Activated CD8-positive, alpha-beta memory T cell treated with anti-CD3 and anti-CD28 coated beads, Interleukin-2, amount 50 U/mL, for 4 hours (primary cell): ENCODE measurements at places on chromosomes 5 and 9.

GRCh38 chr9:2317591-2317990, 302.4 kb downstream of the SMARCA2 start:
- DNase-seq, result no peak

DNA sequence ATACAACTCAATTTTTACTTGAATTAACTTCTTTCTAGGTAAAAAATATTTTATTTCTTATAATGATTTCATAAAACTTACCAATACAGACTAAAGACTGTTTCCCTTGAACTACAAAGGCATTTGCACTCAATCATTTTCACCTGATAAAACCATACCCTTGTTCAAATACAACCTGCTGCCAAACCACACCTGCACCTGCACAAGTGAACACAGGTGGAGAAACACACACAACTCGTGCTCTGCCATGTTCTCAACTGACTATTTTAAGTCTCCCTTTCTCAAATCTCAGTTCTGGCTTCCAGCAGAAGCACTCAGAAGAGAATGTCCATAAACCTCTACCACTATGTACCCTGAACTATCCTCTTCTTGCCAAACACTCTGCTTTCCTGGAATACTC, 1892.1 kb downstream of the MAT2B start:
- no peak for DNase-seq

DNA sequence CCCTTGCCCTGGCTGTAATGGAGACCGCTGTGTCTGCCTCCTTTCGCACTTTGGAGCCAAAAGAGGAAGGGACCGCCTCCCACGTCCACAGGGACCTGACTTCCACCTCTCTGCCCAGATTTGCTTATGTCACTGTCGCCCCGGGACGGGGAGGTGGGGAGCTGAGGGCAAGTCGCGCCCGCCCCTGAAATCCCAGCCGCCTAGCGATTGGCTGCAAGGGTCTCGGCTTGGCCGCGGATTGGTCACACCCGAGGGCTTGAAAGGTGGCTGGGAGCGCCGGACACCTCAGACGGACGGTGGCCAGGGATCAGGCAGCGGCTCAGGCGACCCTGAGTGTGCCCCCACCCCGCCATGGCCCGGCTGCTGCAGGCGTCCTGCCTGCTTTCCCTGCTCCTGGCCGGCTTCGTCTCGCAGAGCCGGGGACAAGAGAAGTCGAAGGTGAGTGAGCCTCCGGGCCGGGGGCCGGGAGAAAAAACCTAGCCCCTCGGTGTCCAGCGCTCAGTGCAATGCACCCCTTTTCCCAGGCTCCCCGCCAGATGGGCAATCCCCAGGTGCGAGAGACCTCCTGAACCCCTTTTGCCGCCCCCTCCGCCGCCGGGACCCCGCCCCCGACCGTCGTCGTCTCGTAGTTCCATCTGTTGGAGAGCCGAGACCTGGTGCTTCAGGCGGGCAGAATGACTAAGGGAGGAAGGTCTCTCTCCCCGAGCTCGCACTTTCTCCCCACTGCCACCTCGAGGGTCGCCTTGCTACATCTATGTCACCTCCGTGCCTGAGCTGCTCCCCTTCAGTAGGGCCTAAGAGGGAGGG, at the start of gene GPX3:
Gene GPX3, plus strand, starts transcription at position 288 of the 807 bp plus-strand sequence. Its CDS starts 64 bp downstream, at position 352.
- DNase-seq, result peak; percentile 40

DNA sequence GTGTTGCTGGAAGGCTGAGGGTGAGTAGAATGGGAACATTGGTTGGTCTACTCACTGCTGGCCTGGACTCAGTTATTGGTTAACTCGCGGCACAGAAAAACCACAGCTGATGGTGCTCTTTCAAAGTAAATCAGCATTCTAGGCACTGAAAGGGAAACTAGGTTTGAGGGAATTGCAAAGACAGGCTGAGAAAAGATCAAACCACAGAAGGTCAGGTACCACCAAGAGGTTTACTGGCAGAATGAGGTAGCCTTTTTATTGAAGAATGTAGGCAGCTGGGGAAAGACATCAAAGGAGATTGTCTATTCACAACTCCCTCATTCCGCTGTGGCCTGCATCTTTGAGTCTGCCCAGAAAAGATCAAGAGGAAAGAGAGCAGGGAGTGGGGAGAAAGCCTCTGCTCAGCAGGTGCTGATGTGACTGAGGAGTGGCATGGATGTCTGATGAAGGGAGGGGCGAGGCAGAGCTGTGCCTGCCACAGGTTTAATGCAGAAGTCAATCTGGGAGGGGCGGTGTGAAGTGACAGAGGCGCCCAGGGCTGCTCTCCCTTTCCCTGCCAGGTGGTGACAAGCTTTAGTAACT, 255.5 kb downstream of the MAN2A1 start:
- no peak for DNase-seq

DNA sequence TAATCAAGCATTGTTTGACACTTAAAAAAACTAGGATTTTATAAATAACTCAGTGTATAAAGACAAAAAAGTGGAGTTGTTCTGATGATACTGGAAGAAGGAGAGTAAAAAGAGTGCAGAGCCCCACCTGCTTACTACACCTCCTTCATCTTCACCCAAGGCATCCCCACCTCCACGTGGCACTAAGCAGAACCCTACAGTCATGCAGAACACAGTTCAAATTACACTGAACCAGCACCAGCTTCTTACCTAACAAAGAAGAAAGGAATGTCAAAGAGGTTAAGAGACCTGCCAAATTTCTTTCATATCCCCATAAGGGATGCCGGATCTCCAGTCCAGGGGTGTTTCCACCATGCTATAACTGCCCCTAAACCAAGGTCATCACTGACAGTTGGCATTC, 55.5 kb downstream of the PDE4D start:
- no peak for DNase-seq

DNA sequence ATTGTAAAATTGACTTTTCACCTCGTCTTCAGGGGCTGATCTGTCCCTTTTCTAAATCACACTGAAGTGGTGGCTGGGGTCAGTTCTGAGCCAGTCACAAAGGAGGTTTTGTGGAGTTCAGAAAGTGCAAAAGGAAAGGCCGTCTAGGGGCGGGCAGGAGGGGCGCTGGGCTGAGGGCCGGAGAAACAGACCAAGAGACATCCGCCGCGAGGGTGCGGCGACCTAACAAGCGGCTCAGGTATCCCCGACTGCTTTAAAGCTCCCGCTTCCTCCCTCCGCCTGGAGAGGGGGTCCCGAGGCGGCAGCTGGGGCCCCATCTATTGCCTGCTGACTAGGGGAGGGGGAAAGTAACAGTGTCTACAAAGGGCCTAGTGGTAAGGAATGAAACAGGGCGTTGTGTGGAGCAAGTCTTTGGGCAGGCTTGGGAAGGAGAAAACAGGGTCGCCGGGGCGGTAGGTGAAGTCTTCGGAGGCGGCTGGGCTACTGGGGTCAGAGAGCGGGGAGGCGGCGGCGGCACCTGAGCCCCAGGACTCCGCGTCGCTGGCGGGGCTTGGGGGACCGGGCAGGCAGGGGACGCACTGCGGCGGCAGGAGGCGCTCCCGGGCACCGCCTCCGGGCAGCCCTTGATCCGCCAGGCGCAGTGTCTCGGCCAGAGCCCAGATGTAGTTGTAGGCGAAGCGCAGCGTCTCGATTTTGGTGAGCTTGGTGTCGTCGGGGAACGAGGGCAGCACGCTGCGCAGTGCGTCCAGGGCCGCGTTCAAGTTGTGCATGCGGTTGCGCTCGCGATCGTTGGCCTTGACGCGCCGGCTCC, 950 bp downstream of the NEUROG1 start:
- no peak for DNase-seq

GRCh38 chr9:121956808-121957207, 136.3 kb downstream of the TTLL11 start:
- no peak for DNase-seq

DNA sequence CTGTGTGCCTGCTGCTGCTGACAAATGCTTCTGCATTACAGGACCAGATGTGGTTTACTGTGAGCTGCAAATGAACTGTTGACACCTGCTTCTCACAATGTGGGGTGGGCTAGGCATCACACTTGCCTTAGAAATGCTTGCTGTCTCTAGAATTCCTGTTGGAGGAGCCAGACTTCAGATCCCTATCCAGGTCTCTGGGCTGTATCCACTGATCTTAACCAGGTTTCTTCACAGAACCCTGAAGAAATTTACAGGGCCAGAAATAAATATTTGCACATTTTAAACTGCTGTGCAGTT, 255.4 kb downstream of the FAM114A2 start:
- no peak for DNase-seq

DNA sequence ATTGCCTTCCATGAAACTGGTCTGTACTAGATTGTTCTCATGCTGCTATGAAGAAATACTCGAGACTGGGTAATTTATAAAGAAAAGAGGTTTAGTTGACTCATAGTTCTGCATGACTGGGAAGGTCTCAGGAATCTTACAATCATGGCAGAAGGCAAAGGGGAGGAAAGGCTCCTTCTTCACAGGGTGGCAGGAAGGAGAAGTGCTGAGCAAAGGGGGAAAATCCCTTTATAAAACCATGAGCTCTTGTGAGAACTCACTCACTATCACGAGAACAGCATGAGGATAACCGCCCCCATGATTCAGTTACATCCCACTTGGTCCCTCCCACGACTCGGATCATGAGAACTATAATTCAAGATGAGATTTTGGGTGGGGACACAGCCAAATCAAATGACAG, 163.2 kb downstream of the RFK start:
- DNase-seq, result no peak

GRCh38 chr5:109566361-109566760, 123.4 kb upstream of the MAN2A1 start:
- DNase-seq, result no peak

DNA sequence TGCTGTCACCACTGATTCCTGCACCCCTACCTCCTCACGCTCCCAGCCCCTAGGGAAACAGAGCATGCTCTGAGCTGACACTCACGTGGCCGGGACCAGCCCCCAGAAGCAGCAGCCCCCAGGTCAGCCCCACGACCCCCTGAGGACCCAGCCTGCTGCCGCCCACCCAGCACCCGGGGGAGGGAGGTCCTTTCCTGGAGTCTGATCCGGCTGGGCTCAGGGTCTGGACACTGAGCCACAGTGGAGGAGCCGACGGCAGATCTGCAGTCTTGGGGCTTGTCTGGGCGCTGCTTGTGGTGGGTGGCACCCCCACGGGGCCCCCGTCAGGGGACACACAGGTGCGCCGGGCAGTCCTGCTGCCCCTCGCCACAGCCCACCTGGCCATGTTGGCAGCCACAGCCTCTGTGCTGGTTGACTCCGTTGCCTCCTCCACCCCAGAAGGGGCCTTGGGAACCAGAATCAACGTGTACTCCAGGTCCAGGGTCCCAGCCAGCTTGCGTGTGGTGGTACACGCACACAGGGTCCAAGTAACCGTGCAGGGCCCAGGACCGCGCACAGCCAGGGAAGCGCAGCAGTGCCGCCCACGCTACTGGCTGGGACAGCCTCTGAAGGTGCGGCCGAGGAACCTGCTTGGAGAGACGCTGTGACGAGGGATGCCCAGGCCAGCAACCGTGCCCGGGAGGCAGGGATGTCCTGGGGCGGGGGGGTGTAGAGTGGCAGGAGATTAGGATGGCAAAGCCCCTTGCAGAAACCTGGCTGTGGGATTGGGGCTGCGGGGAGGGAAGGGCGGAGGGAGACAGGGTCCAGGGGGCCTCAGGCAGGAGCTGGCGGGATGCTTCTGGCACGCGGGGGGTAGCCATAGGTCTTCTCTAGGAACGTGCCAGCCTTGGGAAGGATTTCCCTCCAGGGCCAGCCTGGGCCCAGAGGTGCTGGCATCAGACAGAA, 3.5 kb downstream of the DNLZ start:
- no peak for DNase-seq

DNA sequence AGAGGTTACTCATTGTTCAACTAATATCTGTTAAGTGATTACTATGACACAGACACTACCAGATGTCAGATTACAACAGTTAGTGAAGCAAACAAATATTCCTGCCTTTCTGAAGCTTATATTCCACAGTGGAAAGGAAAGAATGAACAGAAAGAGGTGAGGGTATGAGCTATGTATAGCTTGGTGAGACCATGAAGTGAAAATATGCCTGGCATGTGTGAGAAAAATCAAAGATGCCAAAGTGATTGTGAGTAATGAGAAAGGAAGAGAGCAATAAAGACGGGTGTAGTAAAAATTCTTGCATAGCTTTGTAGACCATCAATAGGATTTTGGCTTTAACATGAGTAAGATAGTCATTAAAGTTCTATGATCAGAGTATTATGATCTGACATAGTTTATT, 734.5 kb upstream of the NUDT12 start:
- no peak for DNase-seq

- peak; percentile 17 for DNase-seq
Observed at GRCh38 chr5:168114444-168115017, 176.9 kb upstream of the WWC1 start.

- no peak for DNase-seq
Observed at GRCh38 chr9:18063856-18064390, 410.0 kb upstream of the ADAMTSL1 start.

- no peak for DNase-seq
Observed at GRCh38 chr9:20303996-20304395, 318.3 kb downstream of the MLLT3 start.

- DNase-seq, result no peak
Observed at GRCh38 chr9:13786131-13786530, 506.6 kb upstream of the MPDZ start.

DNA sequence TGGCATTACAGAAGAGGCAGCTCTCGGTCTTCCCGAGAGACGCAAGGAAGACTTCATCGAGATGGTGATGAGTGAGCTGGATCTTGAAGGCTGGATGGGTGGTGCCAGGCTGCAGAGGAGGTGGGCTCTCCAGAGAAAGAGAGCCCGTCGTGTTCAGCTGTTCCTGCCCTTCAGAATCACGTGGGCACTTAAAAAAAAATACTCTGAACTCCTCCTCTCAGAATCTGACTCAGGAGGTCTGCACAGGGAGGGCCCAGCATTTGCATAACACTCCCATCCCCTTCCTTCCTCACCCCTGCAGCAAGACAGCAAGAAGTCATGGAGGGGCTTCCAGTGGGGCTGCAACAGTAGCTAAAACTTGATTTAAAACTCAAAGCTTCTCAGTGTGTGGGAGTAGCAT, 203.0 kb downstream of the ATPSCKMT start:
- DNase-seq, result no peak

DNA sequence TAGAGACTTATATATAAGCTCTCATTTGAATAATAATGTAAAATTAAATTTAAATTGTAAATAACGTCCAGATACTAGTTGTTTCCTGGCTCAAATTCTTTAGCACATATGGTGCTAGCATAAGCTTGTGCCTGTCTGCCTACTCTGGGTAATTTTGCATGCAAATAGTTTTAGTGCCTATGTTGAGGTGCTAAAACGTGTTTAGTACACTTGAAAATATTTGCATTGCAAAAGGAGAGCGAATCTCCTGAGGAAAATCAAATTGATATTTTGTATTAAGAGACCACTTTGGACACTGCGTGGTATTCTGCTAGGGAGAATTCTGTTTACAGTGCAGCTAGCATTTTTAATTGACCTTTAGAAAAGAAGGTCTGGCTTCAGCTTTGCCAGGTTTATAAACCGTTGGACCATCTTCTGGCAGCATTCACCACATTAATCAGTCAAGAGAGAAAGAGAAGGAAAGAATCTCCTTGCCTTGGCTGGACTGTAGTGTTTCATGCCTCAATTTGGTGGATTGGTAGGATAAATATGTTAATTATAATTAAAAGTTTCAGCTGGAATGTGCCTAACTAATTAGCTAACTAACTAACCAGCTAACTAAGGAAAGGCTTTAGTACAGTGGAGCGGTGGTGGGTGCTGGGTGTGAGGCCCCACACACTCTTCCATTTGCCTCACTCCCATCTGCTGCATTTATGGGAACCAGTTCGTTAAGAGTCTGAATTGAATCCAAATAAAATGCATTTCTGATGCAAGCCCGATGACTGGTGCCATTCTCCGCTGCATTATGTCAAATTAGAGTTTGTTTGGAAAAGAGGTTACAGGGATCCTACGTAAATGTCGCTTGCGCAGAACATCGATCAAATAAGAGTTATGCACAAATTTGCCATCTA, 150.1 kb upstream of the MPDZ start:
- no peak for DNase-seq
